ENCODE measurements at places on chromosomes 2 and 18.

DNA sequence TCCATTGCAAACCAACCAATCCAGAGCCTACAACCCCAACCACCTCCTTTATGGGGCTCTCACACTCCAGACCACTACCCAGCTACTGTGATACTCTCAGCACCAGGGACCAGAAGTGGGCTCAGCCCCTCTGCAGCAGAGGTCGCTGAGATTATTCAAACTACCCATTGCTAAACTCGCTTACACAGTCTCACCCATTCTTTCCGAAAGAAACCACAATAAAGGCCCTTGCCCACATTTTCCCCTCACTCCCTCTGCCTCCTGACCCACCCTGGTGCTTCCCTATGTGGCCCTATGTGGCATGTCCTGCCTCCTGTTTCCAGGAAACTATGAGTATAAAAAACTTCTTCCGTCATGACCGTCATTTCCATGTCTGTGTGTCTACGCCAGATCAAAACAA is 10.7 kb downstream of the TEX51 start:
- no peak for DNase-seq

- DNase-seq: no peak
Measured at GRCh38 chr18:44098551-44099098, 582.1 kb upstream of the SETBP1 start.

DNA sequence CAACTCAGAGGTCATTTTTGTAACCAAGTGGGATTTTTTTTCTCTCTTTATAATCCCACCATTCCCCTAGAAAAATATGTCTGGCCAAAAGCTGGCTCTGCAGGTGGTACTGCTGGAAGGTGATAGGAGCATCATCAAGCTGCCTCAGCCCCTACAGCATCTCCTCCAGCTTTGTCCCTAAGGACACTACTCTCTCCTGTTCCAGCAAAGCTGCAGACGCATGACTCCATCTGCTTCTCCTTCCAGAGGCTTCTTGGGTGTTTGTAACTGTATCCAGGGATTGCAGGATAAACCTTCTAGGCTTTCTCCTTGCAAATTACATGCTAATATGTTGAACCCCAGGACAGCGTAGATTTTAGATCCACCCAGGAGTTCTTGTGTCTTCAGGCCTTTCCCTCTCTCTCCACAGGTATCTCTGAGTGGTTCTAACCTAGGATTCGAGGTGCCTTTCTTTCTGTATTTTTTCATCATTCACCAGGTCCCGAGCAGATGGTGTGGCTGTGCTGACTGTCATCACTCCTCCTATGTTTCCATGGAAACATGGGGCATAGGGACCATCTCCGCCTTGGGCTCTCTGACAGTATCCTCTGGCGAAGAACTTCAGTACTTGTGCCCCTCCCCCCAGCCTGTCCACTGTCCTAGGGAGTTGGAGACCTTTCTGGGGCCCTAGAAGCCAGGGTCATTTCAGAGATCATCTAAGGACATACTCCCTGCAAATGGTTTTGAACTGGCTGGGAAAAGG is 34.3 kb downstream of the AFF3 start:
- no peak for DNase-seq

DNA sequence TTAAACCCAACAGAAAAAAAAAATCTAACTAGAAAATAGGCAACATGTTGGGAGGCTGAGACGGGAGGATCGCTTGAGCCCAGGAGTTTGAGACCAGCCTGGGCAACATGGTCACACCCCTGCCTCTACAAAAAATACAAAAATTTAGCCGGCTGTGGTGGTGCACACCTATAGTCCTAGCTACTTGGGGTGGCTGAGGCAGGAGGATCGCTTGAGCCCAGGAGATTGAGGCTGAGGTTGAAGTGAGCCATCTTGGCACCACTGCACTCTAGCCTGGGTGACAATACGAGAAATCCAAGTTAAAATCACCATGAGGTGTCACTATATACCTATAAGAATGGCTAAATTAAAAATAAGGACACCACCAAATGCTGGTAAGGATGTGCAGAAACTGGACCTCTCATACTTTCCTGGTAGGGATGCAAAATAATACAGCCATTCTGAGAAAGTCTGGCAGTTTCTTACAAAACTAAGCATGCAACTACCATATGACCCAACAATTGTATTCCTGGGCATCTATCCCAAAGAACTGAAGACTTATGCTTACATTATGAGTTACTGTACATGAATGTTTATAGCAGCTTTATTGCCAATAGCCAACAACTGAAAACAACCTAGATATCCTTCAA is 2.2 kb downstream of the SEPTIN10 start:
- DNase-seq: no peak

GRCh38 chr2:3024401-3024935 is 353.1 kb downstream of the EIPR1 start:
- DNase-seq: no peak
